ENCODE measurements at places on chromosomes 11 and 22.

GRCh38 chr11:7261578-7261977, 9.9 kb downstream of the SYT9 start:
- DNase-seq = no peak

DNA sequence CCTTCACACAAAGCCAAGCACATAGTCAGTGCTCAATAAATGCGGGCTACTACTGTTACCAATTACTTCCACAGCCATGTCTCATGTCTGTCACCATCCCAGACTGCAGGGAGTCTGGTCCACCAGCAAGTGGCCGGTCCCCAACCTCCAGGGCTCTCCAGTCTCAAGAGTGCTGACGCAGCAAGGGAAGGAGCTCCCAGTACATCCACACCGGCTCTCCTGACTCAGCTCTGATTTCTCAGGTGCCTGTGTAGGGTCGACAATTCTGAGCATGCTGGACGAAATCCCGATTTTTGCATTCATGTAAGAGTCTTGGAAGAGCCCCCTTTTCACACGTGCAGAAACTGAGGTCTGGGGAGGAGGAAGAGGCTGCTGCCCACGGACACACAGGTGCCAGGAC, 10.3 kb upstream of the NEFH start:
- DNase-seq = no peak

DNA sequence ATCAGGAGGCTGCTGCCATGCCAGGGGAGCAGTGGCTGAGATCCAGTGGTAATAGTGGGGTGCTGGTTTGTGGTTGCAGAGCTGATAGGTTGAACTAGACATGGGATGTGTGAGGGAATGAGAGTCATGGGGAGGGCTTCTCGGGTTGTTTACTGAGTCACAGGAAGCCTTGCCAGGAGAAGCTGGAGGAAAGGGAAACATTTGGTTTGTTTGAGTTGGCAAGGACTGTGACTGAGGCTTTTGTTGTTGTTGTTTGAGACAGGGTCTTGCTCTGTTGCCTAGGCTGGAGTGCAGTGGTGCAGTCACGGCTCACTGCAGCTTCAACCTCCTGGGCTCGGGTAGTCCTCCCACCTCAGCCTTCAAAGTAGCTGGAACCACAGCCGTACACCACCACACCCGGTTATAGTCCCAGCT, 49.3 kb downstream of the CABIN1 start:
- DNase-seq = no peak

DNA sequence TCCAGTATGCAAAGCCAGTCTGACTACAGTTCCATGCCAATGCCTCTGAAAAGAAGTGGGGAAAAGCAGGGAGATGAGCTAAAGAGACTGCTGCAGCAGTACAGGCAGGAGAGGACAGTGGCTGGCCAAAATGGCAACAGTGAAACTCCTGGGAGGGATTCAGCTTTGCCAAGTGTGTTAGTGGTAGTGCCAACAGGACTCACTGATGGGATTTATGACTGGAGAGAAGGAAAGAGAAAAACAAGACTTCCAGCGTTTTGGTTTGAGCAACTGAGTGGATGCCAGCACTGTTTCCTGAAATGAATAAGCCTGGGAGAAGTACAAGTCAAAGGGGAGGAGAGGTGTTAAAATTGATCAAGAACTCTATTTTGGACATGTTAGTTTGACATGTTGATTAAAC, 80.9 kb downstream of the PLEKHA7 start:
- no peak for DNase-seq

- DNase-seq = no peak
These were observed 540.7 kb upstream of the CADM1 start for GRCh38 chr11:116044941-116045340.

Data from erythroblast (primary cell).